ENCODE measurements at places on chromosomes 16 and 17. TPM values are rescaled to one million over a fixed set of nuclear protein-coding genes. Genes with fewer than 3 reads are reported as not detected.

ACSM2A gene
- 0.11 TPM for total RNA-seq

MRPL45 gene
- 36.3 TPM for total RNA-seq

- no peak for DNase-seq
- no peak overlapping the region for H3K4me3 ChIP-seq
- H3K36me3 ChIP-seq: no peaks in the 10 kb centered on the region
- peak overlapping the region; percentile 54 for H3K27ac ChIP-seq
- no peaks in the 10 kb centered on the region for H3K27me3 ChIP-seq
- peaks cover 51% of the 10 kb centered on the region for H3K4me1 ChIP-seq
Measured at GRCh38 chr17:79992649-79993389, 42.9 kb downstream of the TBC1D16 start.

CES3 gene
- 0.99 TPM for total RNA-seq

DNA sequence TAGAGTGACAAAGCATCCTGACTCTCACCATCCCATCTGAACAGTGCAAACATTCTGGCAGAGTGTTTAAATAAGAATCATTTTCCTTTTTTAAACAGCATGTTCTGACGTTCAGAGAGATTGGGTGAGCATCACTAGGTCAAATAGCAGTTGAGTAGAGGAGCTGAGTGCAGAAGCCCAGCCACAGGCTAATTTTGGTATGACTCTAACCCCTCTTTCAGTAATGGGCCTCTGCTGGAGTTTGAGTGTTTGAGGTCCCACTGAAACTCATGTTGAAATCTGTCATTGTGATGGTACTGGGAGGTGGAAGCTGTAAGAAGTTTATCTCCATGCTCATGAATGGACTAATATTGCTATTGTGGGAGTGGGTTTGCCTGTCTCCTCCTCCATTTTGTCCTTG lies 194.4 kb downstream of the SALL1 start:
- no peak overlapping the region for H3K4me3 ChIP-seq
- no peak for DNase-seq
- H3K27ac ChIP-seq: no peak overlapping the region
- H3K27me3 ChIP-seq: no peaks in the 10 kb centered on the region
- peaks cover 2% of the 10 kb centered on the region for H3K4me1 ChIP-seq
- no peaks in the 10 kb centered on the region for H3K36me3 ChIP-seq

CACNG5 gene
- 1.7 TPM for total RNA-seq

DNA sequence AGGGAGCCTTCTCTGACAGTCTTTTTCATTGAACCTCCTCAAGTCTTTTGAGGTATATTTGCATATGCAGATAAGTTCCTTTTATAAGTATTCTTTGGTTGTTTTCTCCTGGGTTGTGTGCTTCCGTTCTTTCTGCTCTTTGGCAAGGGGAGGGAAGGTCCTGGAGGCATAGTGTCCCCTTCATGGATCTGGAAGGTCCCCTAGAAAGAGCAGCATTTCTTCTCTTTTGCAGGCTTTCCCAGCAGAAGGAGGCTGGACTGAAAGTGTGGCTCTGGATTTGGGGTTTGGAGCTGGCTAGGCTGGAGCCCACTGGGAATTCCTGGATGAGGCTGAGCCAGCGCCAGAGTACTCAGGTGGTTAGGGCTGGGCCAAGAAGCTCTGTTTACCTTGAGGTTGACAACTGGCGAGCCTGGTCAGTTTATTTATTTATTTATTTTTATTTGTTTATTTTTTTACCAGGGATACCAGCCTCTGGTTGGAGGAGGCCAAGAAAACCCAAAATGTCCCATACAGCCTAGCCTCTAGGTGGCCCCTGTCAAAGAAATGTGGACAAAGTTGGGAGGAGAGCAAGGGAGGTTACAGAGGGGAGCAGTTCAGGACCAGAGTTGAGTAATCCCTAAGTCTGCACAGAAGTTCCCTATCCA lies 5.4 kb upstream of the TOP2A start:
- peak; percentile 35 for DNase-seq
- H3K36me3 ChIP-seq: no peaks in the 10 kb centered on the region
- H3K27me3 ChIP-seq: no peaks in the 10 kb centered on the region
- H3K27ac ChIP-seq: no peak overlapping the region
- H3K4me1 ChIP-seq: peaks cover 8% of the 10 kb centered on the region

DNA sequence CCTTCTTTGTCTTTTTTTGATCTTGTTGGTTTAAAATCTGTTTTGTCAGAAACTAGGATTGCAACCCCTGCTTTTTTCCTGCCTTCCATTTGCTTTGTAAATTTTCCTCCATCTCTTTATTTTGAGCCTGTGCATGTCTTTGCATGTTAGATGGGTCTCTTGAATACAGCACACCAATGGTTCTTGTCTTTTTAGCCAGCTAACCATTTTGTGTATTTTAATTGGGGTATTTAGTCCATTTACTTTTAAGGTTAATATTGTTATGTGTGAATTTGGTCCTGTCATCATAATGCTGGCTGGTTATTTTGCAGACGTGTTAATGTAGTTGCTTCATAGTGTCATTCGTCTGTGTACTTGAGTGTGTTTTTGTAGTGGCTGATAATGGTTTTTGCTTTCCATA lies 26.2 kb downstream of the NFATC3 start:
- no peak overlapping the region for H3K4me3 ChIP-seq
- no peaks in the 10 kb centered on the region for H3K4me1 ChIP-seq
- H3K27me3 ChIP-seq: no peaks in the 10 kb centered on the region
- no peak for DNase-seq
- no peaks in the 10 kb centered on the region for H3K36me3 ChIP-seq

SCIMP gene
- 0.72 TPM for total RNA-seq

GRCh38 chr16:11190588-11191560 lies 65.1 kb downstream of the SOCS1 start:
- H3K27ac ChIP-seq: no peak overlapping the region
- no peaks in the 10 kb centered on the region for H3K27me3 ChIP-seq
- no peak overlapping the region for H3K4me3 ChIP-seq
- H3K4me1 ChIP-seq: peaks cover 3% of the 10 kb centered on the region

- H3K27me3 ChIP-seq: no peaks in the 10 kb centered on the region
- peak overlapping the region; percentile 100 for H3K27ac ChIP-seq
- peaks cover 31% of the 10 kb centered on the region for H3K36me3 ChIP-seq
- H3K4me1 ChIP-seq: peaks cover 12% of the 10 kb centered on the region
- peak overlapping the region; percentile 97 for H3K4me3 ChIP-seq
Measured at GRCh38 chr16:28823291-28823872, 583 bp downstream of the ATXN2L start.

RGS9 gene
- 34.8 TPM for total RNA-seq

- H3K27me3 ChIP-seq: no peaks in the 10 kb centered on the region
- no peak within 1 kb of the TSS for H3K27ac ChIP-seq
- no peaks in the 10 kb centered on the region for H3K4me1 ChIP-seq
Measured at GRCh38 chr17:55510986-55511721, at the start of gene SMIM36. SMIM36 (minus strand) TSS chr17:55511452.

DNA sequence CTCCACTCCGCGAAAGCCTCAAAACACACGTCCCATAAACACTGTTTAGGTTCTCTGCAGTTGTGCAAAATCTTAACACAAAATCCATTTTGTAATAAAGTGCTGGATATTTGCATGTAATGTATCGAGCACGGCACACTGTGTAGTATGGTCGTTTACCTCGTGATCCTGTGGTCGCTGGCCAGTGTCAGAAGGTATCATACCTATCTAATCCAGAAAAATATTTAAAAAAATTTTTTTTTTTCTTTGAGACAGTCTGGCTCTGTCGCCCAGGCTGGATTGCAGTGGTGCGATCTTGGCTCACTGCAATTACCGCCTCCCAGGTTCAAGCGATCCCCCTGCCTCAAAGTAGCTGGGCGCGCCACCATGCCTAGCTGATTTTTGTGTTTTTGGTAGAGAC lies 996 bp downstream of the RPL38 start:
- peaks cover 2% of the 10 kb centered on the region for H3K27me3 ChIP-seq
- peak overlapping the region; percentile 93 for H3K4me3 ChIP-seq
- peak overlapping the region; percentile 86 for H3K27ac ChIP-seq
- peaks cover 36% of the 10 kb centered on the region for H3K36me3 ChIP-seq
- peaks cover 59% of the 10 kb centered on the region for H3K4me1 ChIP-seq
- DNase-seq: no peak

KRTAP1-3 gene
- total RNA-seq: not detected

GRCh38 chr17:80667462-80668277 lies 123.0 kb downstream of the RPTOR start:
- no peak overlapping the region for H3K27ac ChIP-seq
- no peak overlapping the region for H3K4me3 ChIP-seq
- H3K36me3 ChIP-seq: peaks cover 5% of the 10 kb centered on the region
- H3K4me1 ChIP-seq: peaks cover 32% of the 10 kb centered on the region
- no peaks in the 10 kb centered on the region for H3K27me3 ChIP-seq

GRCh38 chr17:17605729-17606088 lies 14.2 kb upstream of the PEMT start:
- no peak overlapping the region for H3K4me3 ChIP-seq
- no peaks in the 10 kb centered on the region for H3K36me3 ChIP-seq
- H3K27ac ChIP-seq: no peak overlapping the region

KRTAP1-1 gene
- not detected for total RNA-seq

DNA sequence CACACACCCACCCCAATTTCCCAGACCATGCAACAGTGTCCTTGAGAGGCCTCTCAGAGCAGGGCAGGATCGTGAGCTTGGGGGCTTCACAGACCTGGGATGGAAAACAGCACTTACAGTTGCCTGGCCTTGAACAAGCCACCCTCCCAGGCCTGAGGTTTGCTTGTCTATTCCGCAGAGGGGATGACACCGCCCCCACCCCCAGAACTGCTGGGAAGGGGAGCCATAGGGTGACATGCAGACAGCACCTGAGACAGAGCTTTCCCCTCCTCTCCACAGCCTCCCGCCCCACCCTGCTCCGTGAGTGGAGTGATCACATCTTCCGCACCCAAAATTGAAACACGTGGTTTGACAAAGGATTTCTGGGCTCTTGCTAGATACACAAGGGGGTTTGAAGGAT lies 131.5 kb upstream of the TNRC6C start:
- no peaks in the 10 kb centered on the region for H3K27me3 ChIP-seq
- H3K36me3 ChIP-seq: no peaks in the 10 kb centered on the region
- H3K4me3 ChIP-seq: no peak overlapping the region
- peaks cover 51% of the 10 kb centered on the region for H3K4me1 ChIP-seq
- DNase-seq: no peak
- no peak overlapping the region for H3K27ac ChIP-seq

- H3K4me1 ChIP-seq: peaks cover 8% of the 10 kb centered on the region
- no peaks in the 10 kb centered on the region for H3K36me3 ChIP-seq
- H3K27me3 ChIP-seq: no peaks in the 10 kb centered on the region
- no peak overlapping the region for H3K27ac ChIP-seq
- no peak for DNase-seq
Measured at GRCh38 chr17:4313221-4314114, 49.7 kb upstream of the ANKFY1 start.

DNA sequence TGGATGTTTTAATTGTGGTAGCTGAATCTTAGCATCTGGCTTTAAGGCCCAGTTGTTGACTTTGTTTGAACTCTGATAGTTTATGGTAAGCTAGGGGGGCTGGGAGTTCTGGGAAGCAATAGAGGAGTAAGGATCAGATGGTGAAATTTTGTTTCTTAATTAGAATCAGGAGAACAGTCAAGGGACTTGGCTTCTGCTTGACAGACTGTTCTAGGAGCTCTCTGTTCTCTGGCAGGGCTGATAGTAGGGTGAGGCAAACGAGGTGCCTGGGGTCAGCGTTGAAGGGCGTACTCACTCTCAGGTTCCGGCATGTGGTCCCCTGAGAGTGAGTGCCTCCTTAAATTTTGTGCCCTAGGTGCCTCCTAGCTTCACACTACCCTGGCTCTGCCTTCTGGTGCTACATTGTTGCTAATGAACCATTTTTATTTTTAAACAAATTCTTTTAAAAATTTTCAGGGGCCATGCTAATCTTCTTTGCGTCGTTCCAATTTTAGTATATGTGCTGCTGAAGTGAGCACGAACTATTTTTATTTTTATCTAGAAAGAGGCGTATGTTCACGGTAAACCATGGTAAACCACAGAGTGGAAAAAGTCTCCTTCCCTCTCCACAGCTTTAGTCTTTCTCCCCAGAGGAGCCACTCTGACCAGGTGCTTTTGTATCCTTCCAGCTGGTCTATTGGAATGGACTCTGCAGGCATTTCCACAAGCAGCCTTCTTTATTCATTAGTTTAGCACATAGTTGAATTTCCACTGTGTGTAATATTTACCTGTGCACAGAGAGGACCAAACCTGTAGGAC lies 19.7 kb downstream of the SLC7A6 start:
- no peak overlapping the region for H3K4me3 ChIP-seq
- H3K36me3 ChIP-seq: peaks cover 27% of the 10 kb centered on the region
- H3K27me3 ChIP-seq: no peaks in the 10 kb centered on the region
- DNase-seq: no peak

DNA sequence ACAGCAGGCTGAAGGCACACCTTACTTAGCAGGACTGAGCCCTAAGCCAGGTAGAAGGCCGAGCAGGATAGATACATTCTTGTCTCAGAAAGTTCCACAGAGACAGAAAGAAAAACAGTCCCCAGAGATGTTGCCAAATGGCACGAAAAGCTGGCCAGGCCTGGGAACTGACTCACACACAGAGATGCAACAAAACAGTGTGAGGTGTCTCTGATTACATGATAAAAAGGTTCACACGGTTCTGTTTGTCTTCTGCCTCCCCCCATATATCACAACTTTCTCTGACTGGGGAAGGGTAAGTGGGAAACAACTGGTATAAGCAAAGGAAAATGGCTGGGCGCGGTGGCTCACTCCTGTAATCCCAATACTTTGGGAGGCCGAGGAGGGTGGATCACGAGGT lies 1.7 kb downstream of the WBP2 start:
- no peak for DNase-seq
- H3K36me3 ChIP-seq: peaks cover 40% of the 10 kb centered on the region
- no peaks in the 10 kb centered on the region for H3K27me3 ChIP-seq
- no peak overlapping the region for H3K27ac ChIP-seq

ZSCAN10 gene
- not detected for total RNA-seq

All from spinal cord (tissue), 10 donors.